Stimulated activated CD4-positive, alpha-beta T cell treated with anti-CD3 and anti-CD28 coated beads, Interleukin-4, amount 100 ng/mL, for 24 hours (primary cell): ENCODE measurements at places on chromosomes 6 and 20.

GRCh38 chr20:63234693-63235398, 859 bp upstream of the BIRC7 start:
- DNase-seq: peak; percentile 27

DNA sequence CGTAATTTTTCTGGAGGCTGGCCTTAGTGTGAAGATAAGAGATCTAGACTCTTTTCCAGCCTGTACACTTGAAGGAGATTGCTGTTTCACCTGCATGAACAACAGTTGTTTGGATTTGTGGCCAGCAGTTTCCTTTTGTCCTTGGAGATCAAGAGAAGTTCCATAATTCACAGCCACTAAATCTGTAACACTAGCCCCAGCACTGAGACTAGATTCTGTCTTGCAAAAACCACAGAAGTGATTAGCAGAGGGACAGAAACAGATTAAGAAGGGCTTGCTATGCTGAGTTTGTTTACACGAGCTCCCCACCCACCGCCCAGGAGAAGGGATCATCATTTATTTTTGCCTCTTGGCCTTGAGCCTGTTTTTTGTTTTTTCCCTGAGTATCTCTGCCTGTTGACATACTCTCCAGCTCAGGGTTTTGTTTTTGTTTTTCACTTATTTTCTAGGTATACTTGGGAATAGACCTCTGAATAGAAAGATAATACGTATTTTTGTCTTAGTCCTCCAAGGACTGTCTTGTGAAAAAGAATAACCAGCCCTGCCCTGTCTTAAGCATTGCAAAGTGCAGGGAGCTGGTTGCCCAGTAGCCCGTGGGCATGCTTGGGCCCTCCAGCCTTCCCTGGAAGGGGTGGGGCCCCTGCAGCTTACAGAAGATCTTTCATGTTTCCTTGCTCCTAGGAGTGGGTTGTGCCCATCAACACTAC, 93.1 kb upstream of the SOX4 start:
- no peak for DNase-seq

GRCh38 chr6:158914923-158915322, 85.1 kb downstream of the RSPH3 start:
- no peak for DNase-seq

DNA sequence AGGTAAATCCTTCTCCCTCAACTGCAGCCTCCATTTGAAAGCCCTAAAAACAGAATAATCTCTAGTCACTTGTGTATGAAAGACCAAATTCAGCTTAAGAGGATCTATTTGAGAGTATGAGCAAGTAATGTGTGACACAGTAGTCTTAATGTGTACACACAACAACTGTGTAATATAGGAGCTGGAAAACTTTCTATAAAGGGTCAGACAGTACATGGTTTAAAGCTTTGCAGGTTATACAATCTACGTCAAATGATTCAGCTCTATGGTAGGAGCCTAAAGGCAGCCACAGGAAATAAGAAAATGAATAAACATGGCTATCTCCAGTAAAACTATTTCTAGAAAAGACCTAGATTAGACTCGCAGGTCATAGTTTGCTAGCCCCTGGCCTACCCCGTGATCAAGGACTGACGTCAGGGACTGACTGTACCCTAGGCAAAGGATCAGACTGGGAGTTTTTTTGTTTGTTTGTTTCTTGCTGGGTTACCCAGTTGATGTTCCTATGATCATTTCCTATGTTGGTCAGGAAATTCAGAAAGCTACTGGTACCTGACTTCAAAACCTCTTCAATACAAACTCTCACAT, 39.7 kb downstream of the BTBD9 start:
- no peak for DNase-seq

DNA sequence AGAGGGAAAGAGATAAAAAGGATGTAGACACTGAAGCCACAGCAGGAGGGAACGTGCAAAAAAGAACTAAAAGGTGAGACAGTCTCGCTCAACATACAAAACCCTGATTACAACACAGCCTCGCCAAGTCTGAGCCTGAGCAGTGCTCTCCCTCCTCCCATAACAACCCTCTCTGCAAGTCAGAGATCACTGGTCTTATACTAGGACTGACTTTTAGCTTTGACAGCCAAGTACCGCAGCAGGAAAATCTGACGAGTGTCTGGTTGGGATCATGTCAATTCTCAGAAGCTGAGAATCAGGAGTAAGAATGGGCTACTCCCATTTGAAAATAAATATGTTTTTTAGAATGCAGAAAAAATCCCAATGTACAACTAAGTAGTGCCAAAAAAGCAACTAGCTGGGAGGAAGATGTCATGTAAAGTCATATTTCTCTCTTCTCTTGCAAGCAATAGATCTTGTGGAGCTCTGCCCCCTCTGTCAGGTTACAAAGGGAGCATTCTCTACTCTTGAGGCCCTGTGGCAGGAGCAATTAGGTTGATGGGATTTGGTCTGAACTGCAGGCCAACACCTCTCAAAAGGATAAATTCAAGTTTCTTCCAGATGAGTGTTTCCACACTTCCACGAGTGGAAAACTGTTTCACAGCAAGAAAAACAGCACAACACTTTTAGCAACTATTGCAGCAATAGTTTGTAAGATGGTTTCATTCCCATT, 118.9 kb upstream of the COL21A1 start:
- DNase-seq: no peak

DNA sequence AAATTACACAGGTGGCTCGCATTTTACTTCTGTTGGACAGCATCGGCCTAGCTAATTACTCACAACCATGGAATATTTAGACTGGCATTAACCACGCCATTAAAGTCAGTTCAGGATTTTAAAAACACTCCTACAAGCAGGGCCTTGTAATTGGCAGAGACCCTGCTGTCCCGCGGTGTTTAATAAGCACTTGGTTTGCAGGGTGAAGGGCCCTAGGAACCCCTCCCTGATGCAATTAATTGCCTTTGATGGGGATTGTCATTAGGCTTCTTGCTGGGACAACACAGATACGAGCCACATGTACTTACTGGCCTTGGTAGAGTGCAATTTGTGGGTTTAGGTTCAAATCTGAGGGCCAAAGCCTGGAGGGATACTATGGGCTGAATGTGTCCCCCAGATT, 7.8 kb upstream of the VSTM2L start:
- no peak for DNase-seq

GRCh38 chr6:7671076-7671475, 54.8 kb upstream of the BMP6 start:
- DNase-seq: no peak

DNA sequence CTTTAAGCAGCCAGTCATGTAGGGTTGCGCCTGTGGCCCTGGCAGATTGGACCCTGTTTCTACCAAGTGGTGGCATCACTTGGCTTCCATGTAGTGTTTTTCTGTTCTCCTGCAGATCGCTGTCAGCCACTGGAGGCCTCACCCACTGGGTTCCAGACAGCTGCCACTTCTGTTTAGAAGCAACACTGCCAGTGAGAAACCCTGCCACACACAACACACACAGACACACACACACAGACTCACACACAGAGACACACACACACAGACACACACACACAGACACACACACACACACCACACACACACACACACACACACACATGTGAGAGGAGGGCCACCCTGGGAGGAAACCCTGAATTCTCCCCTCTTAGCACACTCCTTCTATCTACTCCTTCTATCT, 51.8 kb downstream of the UTRN start:
- DNase-seq: no peak

- DNase-seq: no peak
Observed at GRCh38 chr6:128062882-128063603, 162.2 kb upstream of the THEMIS start.

DNA sequence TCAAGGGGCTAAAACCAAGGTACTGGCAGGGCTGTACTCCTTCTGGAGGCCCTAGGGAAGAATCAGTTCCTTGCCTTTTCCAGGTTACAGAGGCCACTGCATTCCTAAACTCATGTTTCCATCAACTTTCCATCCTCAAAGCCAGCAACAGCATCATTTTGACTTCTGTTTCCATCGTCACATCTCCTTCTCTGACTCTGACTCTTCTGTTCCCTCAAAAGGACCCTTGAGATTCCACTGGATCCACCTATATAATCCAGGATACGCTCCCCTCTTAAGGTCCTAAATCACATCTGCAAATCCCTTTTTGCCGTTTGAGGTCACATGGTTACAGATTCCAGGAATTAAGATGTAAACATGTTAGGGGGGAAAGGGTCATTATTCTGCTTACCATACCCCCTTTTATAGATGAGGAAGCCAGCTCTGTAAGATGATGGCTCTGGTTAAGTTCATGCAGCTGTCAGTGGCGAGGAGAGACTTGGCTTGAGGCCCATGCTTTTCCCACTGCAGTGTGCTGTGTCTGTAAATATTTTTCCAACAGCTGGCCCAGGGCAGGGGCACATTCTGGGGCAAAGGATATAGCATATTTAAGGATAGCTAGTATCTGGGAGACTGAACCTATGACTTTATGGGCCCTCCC, 114.6 kb downstream of the TNFRSF21 start:
- DNase-seq: no peak

- no peak for DNase-seq
Observed at GRCh38 chr20:39661833-39662232, 699.7 kb downstream of the DHX35 start.

DNA sequence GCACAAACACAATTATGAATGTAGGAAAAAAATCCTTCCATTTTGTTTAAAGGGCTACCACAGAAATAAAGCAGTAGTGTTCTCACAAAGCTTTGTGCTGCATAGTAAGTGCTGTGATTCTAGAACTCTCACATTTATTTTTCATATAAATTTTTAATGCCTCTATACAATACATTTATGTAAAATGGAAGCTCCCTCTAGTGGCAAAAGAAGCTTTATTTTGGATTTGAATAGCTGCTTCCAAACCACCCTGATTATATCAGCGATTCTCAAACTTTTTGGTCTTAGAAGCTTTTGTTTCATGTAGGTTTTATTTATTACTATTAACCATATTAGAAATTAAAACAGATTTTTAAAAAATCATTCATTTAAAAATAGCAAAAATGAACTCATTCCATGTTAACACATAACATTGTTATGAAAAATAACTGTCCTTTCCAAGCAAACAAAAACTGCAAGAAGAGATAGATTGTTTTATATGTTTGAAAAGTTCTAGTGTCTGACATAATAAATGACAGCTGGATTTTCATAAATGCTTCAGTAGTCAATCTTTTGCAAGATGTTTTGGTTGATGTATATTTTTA, 38.4 kb downstream of the HS3ST5 start:
- no peak for DNase-seq

DNA sequence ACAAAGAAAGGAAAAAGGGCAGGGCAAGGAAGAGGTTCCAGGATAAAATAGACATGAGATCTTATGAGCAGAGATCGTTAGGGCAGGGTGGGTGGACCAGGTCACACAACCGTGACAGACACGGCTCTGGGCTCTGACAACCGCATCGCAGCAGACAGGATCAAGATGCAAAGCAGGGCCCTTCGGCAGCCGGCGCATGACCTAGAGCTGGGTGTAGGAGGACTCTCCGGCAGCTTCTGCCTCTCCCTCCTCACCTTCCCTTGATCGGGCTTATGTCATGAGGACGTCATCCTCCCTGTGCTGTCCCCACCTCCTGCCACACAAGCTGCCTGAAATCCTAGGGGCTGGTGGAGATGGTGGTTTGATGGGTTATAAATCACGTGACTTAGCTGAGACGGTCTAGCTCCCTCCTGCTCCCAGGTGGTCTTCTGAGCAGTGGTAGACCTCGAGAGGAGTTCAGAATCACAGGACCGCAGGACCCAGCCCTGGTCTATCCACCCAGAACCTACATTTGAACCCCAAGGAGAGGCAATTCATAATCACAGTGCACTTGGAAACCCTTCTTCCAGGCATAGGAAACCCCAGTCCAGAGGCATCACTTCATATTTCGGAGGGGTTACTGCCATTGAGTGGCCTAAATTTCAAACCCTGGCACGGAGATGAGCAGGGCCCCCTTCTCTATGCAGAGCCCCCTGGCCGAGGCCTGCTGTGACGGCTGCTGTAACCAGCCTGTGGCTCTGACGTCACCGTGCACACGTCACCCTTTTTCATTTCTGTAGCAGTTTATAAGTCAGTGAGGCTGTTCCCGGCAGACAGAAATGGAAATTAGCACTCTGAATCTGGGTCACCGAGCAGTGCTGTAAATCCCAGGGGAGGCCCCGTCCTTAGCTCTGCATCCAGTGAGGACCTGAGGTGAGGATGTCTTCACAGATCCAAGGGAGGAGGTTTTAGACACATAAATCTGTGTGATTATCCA, 8.7 kb upstream of the CCR6 start:
- DNase-seq: peak; percentile 65
